Stimulated activated CD4-positive, alpha-beta T cell treated with anti-CD3 and anti-CD28 coated beads, TNF-alpha, amount 100 ng/mL, for 4 hours (primary cell): ENCODE measurements at places on chromosomes 7 and 10.

- DNase-seq, result no peak
Observed at GRCh38 chr7:31023877-31024276, 28.2 kb upstream of the ADCYAP1R1 start.

DNA sequence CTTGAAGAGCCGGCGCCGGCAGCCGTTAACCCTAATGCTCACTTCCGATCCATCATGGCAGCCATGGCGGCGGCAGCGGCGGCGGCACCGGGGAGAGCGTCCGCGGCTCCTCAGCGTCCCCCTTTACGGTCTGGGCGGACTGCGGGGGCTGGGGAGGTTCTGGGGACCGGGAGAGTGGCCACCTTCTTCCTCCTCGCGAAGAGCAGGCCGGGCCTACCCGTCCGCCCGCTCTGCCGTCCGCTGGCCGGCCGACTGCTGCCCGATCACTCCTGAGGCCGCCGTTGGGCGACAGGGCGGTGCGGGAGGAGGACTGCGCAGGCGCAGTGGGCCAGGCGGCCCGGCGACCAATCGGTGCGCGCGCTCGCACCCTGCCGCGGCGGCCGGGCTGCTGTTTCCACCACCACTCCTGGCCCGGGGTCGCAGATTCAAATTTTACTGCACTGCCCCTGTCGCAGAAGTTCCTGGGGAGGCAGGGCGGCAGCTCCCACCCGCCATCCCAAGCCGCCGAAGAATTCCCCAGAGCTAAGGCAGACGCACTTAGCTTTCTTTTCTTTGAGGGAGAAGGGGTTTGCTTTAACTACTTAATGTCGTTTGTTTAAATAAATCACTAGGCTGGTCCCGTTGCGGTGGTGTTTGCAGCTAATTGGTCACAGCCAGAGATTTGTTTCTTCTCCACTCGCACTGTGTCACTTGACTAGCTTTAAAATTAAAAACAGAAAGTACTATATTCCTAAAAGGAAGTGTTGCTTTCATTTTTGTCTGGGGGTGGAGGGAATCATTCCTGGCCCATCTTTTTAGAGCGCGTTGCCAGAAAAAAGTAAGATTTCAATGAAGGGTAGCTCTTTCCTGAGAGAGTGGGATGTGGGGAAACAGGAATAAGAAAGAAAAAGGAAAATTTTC, at the start of gene KIF5B:
Gene KIF5B (minus strand): TSS at position 290 of the 900 bp plus-strand sequence. CDS start 452 bp downstream, outside the sequence.
- DNase-seq, result peak; percentile 77

DNA sequence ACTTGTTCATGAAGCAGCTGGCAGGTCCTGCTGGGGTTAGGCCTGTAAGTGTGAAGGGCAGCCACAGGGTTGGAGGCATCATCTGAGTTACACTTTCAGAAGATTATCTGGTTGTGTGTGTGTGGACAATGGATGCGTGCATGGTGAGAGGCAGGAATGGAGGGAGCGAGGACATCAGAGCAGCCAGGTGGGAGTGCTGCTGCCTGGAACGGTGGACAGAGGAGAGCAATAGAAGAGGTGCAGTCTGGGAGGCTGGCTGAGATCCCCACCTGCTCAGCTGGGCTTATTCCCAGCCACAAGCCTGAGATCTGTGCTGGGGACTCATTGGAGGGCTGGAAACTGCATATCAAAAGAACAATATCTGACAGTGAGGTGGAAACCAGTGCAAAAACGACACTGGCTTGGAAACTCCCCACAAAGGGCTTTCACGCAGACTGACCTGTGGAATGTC, 17.9 kb downstream of the ZNF488 start:
- DNase-seq, result no peak

DNA sequence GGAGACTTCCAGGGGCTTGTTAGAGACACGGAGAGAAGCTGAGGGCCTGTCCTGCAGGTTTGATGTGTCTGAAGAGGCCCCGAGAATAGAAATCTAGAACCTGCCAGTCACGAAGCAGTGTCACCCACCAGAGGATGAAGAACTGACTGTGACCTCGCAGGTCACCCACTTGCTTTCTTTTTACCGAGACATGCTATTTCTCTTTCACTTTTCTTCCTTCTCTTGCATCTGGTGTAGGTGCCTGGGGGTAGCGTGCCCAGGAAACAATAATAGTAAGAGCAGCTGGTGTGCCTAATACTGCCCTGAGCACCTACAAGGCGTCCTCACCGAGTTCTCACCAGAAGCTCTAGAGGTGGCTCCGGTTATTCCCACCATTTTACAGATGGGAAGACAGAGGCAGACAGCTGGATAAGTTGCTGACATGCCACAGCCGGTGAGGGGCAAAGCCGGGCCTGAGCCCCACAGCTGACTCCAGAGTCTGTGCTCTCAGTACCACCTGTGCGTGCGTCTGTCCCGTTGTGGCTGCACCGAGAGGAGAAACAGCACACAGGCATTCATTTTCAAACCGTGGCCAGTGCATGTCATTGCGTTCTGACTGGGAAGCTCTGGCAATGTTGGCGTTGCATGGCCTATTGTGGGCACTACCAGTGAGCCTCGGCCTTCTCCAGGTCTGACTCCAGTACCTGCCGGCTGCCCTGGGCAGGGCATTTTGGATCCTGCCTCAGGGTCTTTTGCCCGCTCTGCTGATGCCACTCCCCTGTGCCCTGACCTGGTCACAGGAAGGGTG, 7.8 kb downstream of the CHST3 start:
- no peak for DNase-seq
